Liver (tissue), 10 donors: ENCODE measurements at places on chromosomes 4 and X.

DNA sequence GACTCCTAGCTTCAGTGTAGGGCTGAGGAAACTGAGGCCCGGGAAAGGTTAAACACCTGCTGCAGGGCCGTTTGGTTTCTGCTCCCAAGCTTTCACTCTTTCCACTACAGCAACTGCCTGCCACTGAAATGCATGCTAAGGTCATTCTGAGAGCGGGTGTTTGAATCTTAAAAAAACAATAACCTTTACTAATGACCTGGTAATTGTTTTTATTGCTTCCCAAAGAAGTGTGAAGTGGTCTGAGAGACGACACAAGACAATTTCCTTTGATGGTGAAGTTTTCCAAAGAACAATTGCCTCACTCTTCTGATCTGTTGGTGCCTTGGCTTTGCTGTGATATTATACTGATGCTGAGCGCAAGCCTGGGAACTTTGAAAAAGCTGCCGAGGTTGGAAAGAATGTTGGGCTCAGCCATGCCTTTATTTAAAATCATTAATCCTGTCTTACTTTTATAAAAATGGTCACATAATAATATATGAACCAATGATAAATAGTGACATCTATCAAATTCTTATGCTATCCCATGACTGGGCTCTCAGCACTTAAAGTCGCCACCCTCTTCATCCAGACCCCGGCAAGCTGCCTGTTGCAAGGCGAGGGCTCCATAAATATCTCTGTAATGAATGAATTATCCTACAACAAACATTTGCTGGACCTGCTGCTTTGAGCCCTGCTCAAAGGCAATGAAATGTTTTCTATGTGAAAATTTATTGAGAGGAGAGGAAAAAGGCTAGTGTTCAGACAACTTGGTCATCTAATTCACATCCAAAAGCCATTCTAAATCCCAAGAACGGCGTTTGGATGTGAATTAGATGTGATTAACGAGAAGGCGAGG, 67.8 kb upstream of the SOD3 start:
- no peak for DNase-seq

DNA sequence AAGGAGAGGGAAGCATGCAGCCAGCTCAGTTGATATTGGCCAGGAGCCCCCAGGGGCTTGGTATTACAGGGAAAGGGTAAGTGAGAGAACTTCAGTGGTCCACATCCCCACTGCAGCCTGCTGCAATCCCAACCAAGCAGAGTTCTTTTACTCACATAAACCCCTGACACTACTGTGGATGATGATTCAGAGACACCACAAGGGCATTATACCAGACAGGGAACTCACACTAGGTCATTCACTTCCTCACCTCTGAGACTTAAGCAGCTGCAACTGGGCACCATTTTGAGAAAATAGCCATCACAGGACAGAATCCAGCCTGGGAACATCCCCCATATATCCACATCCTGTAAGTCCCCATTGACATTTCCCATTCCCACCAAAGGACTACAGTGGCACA, 248.0 kb downstream of the INPP4B start:
- DNase-seq: no peak

DNA sequence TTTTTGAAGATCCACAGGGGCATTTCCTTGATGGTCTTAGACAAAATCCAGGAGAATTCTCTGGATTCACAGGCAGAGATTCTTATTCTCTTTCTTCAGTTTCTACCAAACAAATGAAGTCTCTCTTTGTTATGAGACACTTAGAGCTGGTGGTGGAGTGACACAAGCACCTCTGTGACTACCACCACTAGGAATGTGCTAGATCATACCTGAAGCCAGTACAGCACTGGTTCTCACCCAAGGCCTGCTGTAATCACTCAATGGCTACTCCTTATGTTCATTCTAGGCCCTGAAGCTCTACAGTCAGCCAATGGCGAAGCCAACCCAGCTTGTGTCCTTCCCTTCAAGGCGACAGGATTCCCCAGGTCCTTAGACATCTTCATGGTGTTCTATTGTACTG, 482.3 kb downstream of the TRAM1L1 start:
- DNase-seq: no peak

DNA sequence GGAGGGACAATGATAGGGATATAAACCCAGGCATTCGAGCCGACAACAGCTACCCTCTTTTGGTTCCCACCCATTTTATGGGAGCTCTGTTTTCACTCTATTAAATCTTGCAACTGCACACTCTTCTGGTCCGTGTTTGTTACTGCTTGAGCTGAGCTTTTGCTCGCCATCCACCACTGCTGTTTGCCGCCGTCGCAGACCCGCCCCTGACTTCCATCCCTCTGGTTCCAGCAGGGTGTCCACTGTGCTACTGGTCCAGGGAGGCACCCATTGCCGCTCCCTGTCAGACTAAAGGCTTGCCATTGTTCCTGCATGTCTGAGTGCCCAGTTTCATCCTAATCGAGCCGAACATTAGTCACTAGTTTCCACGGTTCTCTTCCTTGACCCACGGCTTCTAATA, 1170.5 kb upstream of the PABPC4L start:
- no peak for DNase-seq
